ENCODE measurements at places on chromosomes 16 and 17.

DNA sequence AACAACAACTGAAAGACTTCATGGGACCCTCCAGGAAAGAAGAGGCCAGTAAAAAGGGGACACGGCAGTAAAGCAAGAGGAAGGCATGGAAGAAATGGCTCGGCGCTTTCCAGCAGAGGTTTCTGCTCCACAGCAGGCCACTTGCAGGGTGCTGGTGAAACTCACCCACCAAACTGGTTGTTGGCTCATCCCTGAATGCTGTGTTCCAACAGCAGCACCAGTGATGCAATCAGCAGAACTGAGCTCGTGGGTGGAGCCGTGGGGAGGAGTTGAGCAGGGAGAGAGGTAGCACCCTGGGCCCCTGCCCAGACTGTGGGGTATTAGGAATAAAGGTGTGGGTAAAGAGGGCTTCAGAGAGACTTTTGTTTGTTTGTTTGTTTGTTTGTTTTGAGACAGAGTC lies 62.8 kb upstream of the ADCY9 start:
- DNase-seq = no peak

DNA sequence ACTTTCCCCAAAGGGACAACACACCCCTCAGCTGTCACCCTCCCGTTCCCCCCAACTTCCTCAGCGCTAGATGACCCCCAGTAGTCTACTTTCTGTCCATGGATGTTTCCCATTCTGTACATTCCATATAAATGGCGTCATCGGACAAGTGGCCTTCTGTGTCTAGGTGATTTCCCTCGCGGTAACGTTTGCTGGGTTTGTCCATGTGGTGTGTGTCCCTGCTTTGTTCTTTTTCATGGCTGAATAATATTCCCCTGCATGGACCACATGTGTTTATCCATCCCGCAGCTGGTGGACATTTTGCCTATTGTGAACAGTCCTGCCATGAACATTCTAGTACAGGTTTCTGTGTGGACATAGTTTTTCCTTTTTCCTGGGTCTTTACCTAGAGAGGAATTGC lies 7.3 kb upstream of the TEDC2 start:
- DNase-seq = no peak

DNA sequence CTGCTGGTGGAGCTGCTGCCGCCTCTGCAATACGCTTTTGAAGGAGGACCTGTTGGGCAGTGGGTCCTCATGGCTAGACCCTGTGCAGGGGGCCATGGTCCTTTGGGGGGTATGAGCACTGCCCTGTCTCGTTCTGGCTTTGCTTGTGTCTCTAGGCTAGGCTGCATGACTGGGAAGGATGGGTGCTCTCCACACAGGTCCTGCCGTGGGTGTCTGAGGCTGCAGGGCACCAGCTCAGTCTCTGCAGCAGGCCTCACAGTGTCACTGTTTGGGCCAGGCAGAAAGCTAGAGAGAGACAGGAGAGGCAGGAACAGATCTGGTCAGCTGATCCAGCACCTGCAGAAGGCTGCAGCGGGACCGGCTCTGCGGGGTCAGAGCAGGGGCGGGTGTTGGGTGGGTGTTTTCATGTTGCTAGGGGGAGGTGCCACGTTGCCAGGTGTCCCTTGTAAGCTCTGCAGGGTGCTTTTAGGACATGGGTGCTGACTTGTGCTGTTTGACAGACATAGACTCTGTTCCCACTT lies 111.4 kb downstream of the SNX29 start:
- DNase-seq = no peak

- no peak for DNase-seq
Measured at GRCh38 chr17:72378414-72379390, 257.9 kb downstream of the SOX9 start.

DNA sequence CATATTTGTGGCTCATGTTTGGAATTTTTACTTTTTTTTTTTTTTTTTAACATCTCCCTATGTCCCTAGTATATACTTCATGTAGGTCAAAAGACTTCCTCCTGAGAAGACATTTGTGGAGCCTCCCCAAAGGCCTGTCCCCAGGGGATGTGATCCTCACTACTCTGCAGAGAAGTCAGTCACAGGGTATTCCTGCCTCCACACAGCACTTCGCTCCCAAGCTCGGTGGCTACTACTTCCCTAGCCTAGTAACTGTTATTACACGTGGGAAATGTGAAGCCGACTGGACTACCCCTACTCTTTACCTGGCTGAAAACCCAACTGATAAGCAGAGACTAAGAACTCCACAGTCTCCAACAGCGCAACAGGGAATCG lies 116.8 kb downstream of the HIC1 start:
- DNase-seq = no peak

GRCh38 chr16:79390481-79391051 lies 210.0 kb downstream of the MAF start:
- no peak for DNase-seq

DNA sequence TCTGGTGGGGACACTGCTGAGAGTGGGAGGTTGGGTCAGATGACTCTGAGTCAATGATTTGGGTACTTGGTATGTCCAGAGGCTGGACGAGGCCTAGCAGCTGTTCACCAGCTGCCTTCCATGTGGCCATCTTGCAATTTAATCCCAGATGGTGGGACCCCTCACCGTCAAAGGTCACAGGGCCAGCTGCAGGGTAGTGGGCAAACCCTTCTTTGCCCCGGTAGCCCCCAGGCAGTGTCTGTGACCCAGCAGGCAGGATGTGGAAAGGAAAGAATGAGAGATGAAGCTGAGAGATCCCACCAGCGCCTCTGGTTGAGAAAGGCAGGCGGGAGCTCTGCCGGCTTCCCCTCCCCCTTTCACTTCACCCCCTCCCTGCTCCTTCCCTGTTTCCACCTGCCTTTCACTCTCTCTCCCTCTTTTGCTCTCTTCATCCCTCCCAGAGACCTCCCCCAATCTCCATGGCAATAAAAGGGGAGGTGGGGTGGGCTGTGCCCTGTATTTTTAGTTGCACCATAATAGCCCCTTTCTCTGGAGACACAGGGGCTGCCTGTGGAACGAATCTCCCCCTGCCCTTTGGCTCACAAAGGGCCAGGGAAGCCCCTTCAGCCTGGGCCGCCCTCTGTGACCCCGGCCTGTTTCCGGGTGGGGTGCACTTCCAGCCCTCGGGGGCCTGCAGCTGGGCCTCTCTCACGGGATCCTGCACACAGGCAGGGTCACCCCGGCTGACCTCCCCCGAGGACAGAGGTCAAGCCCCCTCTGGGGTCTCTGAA lies 20.2 kb downstream of the CDK5RAP3 start:
- no peak for DNase-seq

GRCh38 chr16:72198021-72198711 lies 26.2 kb upstream of the PMFBP1 start:
- DNase-seq = no peak

DNA sequence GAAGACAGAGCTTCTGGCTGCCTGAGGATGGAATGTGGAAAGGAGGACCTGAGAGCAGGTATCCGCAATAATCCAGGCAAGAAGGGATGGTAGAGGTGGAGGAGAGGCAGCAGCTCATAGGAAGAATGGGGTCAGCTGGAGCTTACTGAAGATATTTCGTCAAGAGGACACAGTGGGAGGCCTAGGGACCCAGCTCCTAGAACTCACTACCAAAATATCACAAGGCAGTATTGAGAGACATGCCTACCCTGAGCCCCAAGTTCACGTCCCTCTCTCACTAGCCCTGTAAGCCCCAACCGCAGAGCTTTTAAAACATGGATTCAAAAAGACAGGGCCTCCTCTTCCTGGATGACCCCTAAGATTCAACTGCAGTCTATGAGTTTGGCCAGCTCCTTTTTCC lies 14.2 kb upstream of the CCL8 start:
- DNase-seq = no peak

DNA sequence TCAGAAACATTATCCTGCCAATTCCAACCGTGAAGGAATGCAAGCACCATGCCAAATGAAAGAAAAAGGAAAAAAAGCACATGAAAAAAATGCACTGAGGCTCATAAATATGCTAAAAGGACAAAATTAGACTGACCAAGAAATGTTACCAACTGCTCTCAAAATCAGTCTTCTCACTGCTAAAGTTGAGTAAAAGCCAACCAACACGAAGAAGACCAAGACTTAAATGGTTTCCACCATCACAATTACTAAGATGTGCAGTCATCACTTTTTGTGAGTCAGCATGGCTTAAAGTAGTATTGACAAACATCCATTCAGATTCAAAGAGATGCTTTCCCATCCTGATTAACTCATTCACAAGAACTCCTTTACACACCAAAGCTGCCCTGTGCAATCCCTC lies 16.4 kb downstream of the CDYL2 start:
- DNase-seq = no peak

DNA sequence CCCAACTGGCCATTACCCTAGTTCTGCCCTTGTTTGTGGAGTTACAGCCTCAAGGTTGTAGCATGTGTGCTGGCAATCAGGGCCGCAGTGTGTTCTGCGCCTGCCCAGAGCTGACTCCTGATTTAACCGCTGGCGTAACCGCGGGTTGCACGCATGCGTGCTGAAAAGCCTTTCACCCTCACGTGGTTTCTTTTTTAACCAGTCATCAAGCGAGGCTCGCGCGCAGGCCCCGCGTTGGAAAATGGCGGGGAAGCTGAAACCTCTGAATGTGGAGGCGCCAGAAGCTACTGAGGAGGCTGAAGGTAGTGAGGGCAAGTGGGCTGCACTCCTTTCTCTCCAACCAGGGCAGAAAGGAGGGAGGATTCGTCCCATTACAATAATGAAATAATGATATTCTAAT lies at the start of gene SYCE1L:
Gene SYCE1L (plus strand): TSS at position 198 of the 400 bp plus-strand sequence. CDS start 44 bp downstream, at position 242.
- no peak for DNase-seq

GRCh38 chr17:32100971-32101631 lies 41.2 kb upstream of the RHOT1 start:
- no peak for DNase-seq

- no peak for DNase-seq
Measured at GRCh38 chr17:50150354-50151040, at the start of gene PPP1R9B. PPP1R9B (minus strand) TSS chr17:50150677; CDS start chr17:50150513, 164 bp downstream.

- no peak for DNase-seq
Measured at GRCh38 chr16:70157477-70158260, 15.9 kb upstream of the CLEC18C start.

- DNase-seq = no peak
Measured at GRCh38 chr17:50218771-50219315, 17.4 kb upstream of the COL1A1 start.

DNA sequence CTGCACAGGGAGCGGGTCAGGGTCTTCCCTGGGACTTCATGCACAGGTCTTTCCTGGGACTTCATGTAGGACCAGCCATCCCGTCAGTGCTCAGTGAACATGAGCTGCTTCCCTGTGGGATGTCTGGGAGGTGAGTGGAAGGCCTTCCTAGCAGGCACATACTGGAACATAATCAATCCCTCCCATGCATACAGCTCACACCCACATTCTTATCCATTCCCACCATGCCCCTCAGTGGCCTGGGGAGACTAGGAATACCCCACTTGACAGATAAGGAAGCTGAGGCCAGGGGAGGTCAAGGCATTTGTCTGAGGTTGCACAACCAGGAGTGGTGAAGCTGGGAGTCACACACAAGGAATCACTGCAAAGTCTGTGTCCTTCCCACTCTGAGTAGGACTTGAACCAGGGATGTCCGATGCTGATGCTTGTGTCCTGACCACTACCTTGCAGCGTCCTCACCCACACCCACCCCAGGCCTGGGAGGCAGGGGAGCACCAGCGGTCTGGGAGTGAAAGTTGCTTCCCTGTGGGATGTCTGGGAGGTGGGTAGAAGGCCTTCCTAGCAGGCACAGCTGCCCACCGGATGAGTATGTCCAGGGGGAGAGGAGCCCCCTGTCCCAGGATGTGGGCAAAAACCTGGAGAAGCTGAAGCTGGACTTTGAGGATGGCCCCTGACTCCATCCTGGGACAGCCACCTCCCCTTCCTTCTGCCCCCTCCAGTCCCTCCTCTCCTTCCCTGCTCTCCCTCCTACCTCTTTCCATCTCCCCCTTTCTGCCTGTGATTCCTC lies 1.0 kb upstream of the NLRC5 start:
- DNase-seq = no peak

DNA sequence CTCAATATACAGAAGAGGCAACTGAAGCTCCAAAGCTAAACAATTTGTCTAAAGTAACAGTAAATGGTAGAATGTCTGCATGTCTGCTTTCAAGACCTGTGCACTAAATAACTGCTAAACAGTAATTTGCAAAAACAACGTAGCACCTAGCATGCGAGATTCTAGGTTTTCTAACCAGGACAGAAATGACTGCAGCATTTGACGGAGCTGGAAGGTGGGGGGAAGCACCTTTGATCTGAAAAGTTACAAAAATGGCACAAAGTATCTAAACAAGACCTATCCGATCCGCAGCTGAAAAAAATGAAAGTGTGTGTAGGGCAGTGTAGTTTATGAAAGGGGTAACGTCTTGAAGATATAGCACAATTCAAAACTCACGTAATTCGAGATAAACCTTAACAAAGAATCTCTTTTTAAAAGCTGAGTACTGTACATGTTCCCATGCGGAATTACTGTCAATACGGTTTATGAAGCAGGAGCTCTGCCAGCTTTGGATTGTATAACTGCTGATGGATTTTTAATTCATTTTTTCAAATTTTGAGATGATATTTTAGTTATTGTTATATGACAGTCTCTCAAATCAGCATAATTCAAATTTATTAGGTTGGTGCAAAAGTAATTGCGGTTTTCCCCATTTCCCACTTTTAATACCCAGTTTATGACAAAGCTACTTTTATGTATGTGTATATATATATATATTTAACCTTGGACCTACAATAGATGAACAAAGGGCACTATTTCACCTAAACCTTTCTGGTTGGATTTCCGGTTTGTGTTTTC lies 1.2 kb upstream of the WIPI1 start:
- no peak for DNase-seq

DNA sequence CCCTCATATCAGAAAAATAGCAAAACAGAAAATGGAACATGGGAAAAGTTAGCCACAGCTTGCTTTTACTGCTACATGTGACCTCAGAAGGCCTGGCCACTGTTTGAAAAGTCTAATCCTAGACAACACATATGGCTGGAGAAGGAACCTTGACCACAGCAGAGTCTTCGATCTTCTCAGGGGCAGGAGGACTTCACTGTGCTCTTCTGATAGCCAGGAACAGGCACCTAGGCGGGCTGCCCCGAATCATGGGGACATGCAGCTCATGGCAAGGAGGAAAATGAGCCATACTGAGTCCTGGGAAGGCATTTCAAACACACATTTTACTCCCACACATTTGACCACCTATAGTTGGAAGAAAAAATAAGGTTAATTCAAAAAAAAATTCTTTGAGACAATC lies 31.1 kb upstream of the ADORA2B start:
- no peak for DNase-seq

DNA sequence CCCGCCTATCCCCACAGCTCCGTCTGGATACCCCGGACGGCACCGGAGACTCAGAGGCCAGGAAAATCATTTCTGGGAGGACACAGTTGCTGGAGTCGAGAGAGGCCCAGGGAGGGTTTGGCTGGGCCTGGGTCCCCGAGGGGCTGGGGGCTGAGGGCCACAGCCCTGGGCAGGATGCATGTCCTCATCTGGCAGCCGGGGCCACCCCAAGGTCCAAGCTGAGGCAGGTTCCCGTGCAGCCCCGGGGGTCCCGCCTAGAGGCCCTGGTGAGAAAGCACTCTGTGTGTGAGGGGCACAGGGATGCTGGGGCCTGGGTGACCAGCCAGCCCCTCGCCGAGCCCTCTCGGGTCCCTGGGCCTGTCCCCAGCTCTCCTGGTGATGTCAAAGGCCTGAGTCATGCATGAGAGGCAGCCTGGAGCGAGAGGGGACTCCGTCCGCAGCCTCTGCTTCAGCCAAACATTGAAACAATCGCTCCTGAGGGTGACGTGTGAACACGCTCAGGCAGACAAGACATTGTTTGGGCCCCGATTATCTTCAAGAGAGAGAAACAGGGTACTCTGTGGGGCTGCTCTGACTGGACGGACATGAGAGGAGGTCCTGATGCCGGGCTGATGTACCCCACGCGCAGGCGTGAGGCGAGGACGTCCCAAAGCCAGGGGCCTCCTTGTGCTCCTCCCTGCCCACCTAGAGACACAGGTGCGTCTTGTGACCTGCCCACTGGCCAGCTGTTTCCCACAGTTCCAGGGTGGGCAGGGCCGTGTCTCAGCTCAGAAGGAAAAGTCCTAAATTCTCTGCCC lies 25.8 kb upstream of the C1QTNF8 start:
- no peak for DNase-seq
